ENCODE measurements at places on chromosomes 7 and 10. TPM values are rescaled to one million over a fixed set of nuclear protein-coding genes. Genes with fewer than 3 reads are reported as not detected.

MUC3A gene
- total RNA-seq = 0.49 TPM

HOXA11 gene
- total RNA-seq = 9.8 TPM

- DNase-seq = no peak
- H3K27ac ChIP-seq = no peak overlapping the region
Observed at GRCh38 chr10:27646604-27647175, 98.9 kb downstream of the MKX start.

INMT gene
- 5.6 TPM for total RNA-seq

GRCh38 chr10:851901-852300, 79.6 kb downstream of the LARP4B start:
- no peak overlapping the region for H3K4me3 ChIP-seq
- no peak for DNase-seq
- H3K27ac ChIP-seq = no peak overlapping the region
- H3K36me3 ChIP-seq = no peaks in the 10 kb centered on the region
- H3K27me3 ChIP-seq = no peaks in the 10 kb centered on the region
- H3K4me1 ChIP-seq = peaks cover 7% of the 10 kb centered on the region

DNA sequence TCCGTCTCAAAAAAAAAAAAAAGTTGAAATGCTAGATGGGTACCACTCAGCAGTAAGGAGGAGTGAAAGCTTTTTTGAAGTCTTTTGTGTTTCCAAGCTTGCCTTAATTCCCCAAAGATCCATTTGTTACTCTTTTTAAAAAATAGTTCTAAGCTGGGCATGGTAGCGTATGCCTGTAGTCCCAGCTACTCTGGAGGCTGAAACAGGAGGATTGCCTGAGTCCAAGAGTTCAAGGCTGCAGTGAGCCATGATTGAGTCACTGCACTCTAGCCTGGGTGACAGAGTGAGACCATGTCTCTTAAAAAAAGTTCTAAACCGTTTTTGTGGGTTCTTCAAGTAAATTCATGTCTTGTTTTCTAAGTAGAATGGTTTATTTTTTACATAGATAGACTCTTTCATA, 5.3 kb downstream of the TBC1D12 start:
- H3K27me3 ChIP-seq = no peaks in the 10 kb centered on the region
- H3K27ac ChIP-seq = no peak overlapping the region
- DNase-seq = no peak

DNA sequence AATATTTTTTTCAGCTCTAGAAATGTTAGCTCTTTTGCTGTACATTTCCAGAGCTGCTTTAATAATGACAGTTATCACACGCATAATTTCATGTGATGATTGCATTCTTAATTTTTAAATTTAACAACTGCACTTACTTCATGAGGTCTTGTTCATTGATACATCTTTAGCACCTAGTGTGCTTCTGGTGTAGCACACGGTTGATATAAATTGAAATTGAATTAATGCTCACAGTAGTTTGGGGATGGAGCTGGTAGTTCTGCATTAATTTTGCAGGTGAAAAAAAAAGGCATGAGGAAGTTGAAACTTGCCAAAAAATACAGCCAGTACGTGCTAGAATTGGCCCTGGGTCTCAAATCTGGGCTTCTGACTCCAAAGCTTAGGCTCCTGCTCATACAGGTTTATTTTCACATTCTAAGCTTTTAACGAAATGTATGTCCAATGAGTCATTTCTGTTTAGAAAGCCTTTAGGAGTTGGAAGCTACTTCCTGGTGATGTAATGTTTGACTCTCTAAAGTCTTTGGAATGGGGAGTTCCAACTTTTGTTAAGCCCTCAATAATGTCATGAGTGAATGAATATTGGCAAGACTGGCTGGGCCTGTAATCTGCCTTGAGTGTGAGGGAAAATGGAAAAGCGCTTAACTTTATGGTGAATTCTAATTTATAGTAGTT, 62.5 kb downstream of the DAGLB start:
- H3K27me3 ChIP-seq = no peaks in the 10 kb centered on the region
- H3K27ac ChIP-seq = peak overlapping the region; percentile 78
- no peak overlapping the region for H3K4me3 ChIP-seq

- H3K4me3 ChIP-seq = no peak overlapping the region
- H3K4me1 ChIP-seq = peaks cover 48% of the 10 kb centered on the region
- H3K27ac ChIP-seq = no peak overlapping the region
- H3K36me3 ChIP-seq = no peaks in the 10 kb centered on the region
Observed at GRCh38 chr7:116232350-116232749, 22.0 kb downstream of the TES start.

CCL24 gene
- total RNA-seq = not detected

DNA sequence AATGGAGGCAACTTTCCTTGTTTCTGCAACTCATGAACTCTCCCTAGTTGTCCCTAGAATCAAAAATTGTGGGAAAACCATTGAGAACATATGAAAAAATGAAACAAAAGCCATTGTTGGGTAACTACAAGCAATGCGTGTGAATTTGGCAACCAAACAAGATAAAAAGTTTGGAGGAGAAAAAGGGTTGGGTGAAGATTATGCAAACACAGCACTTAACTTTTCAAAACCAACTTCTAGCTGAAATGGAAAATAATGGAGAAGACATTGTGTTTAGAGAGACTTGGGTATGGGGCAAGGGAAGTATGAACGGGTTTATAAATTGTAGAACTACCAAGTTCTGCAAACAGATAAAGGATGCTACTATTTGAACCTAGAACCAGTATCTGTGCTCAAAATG, 89.0 kb upstream of the SVIL start:
- no peak for DNase-seq
- H3K4me3 ChIP-seq = no peak overlapping the region
- peaks cover 50% of the 10 kb centered on the region for H3K4me1 ChIP-seq
- no peaks in the 10 kb centered on the region for H3K27me3 ChIP-seq
- peak overlapping the region; percentile 52 for H3K27ac ChIP-seq

GRCh38 chr10:88318803-88319202, 264.3 kb downstream of the RNLS start:
- no peak overlapping the region for H3K27ac ChIP-seq
- no peak overlapping the region for H3K4me3 ChIP-seq
- DNase-seq = no peak
- peaks cover 13% of the 10 kb centered on the region for H3K4me1 ChIP-seq
- no peaks in the 10 kb centered on the region for H3K36me3 ChIP-seq
- no peaks in the 10 kb centered on the region for H3K27me3 ChIP-seq

Data from vagina (tissue), 2 donors.